Testis (tissue), 5 donors: ENCODE measurements at places on chromosomes 12 and 14. TPM values are rescaled to one million over a fixed set of nuclear protein-coding genes. Genes with fewer than 3 reads are reported as not detected.

GRIP1 gene
- total RNA-seq, result 12.0 TPM

MMP17 gene
- 23.3 TPM for total RNA-seq

BCAT1 gene
- total RNA-seq, result 34.7 TPM

MIP gene
- total RNA-seq, result 1.2 TPM

SAMD4A gene
- 103 TPM for total RNA-seq

SELPLG gene
- 2.7 TPM for total RNA-seq

C1RL gene
- total RNA-seq, result 23.9 TPM

TRIAP1 gene
- 15.7 TPM for total RNA-seq

TCL1B gene
- total RNA-seq, result 5.6 TPM

DHRS2 gene
- 6.1 TPM for total RNA-seq

DERA gene
- total RNA-seq, result 19.0 TPM

CPSF2 gene
- total RNA-seq, result 49.2 TPM

PLEKHG7 gene
- total RNA-seq, result 0.06 TPM

YAF2 gene
- total RNA-seq, result 26.6 TPM

LRFN5 gene
- 5.9 TPM for total RNA-seq

HECTD4 gene
- total RNA-seq, result 91.8 TPM

OSBPL8 gene
- total RNA-seq, result 77.5 TPM

DNAJC22 gene
- total RNA-seq, result 0.87 TPM

CRACR2A gene
- 4.0 TPM for total RNA-seq

GLT8D2 gene
- 5.7 TPM for total RNA-seq

DDX23 gene
- 96.1 TPM for total RNA-seq

HHIPL1 gene
- 3.9 TPM for total RNA-seq

PRPH gene
- total RNA-seq, result 36.5 TPM

KRT6C gene
- total RNA-seq, result not detected

IRAK3 gene
- total RNA-seq, result 7.0 TPM
